Left ventricle myocardium inferior (tissue), 1 donor: ENCODE measurements at places on chromosomes 11 and 22. TPM values are rescaled to one million over a fixed set of nuclear protein-coding genes. Genes with fewer than 3 reads are reported as not detected.

DNA sequence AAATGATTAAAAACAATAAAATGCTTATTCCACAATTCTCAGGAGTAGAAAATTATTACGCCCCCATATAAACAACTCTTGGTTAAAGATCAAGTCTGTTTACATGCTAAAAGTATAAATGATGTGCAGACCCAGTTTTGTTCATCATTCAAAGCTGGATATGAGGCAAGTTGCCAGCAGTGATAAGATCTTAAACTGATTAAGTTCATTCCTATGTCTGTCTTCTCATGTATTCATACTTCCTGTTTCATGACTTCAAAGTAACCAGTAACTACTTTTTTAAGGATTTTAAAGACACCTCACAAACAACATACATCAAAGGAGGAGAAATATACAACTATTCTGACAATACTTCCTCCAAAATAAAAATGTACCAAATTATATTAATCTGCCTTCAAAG, 55.0 kb upstream of the ARHGAP32 start:
- DNase-seq: no peak

GRCh38 chr11:72377596-72377995, 56.7 kb downstream of the CLPB start:
- DNase-seq: no peak

The FGF4 gene
- total RNA-seq: not detected

DNA sequence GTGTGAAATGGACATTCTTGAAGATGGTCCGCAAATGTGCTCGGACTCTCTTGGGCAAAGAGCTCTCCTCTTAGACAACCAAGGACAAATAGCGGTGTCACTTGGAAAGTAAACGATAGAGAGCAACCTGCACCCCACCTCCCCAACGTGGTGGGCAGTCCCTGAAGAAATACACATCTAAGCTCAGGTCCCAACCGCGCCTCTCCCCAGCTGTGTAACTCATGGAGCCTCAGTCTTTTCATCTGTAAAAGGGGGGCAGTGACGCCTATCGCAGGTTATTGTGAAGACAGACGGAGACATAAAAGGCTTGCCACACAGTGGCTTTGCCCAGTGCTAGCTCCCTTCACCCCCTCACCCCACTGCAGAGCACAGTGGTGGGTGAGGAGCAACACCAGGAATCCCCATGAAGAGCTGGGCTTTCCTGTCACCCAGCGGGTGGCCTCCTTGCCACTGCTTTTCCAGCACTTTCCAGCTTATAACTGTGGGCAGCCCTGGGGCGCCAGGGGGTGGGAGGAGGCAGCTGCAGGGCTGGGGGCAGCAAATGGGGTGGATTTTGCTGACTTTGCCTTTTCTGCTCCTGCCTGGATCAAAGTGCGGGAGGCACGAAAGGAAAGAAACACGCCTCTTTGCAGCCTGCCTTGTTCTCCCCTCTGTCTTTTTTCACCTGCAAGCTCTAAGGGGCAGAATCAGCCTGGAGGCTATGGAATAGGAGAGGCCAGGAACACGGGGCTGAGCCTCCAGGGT, 73.7 kb upstream of the TSPAN18 start:
- no peak for DNase-seq

DNA sequence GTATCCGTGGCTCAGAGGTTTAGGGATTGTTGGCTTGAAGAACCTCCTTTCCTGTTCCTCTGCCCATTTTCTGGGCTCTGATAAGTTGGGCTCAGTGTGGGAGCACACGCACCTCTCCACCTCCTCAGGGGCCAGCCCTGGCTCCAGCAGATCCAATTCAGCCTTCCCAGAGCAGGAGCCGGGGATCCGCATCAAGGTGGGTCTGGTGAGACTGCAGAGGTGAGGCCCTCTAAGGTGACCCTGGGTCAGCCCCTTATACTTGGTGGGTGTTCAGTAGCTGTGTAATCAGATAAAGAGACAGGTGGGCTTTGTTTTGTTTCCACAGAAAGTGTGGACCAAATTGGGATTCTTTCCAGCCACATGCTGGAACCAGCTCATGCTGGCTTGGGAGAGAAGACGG, 1466.0 kb downstream of the TBC1D22A start:
- DNase-seq: no peak

DNA sequence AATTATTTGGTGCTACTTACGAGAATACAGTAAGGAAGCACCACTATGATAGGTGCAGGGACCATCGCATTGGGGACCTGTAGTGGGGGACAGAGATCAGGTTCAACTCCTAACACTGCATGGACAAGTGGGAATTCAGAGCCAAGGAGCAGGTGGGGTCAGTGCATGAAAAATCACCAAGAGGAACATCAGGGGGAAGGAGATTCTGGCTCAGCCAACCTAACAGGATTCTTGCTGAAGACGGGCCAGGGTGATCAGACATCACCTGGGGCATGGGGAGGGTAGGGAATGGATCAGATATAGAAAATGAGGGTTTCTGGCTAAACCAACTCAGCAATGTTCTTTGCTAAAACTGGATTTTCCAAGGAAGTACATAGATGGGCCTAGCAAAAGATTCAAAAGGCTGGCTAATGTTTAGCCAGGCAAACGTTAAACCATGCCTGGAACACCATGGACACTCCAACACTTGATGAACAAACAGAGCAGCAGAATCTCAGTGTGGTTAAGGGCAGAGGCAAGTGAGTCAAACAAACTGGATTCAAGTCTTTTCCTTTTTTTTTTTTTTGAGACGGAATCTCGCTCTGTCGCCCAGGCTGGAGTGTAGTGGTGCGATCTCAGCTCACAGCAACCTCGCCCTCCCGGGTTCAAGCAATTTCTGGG, 70.0 kb downstream of the MICAL3 start:
- no peak for DNase-seq

DNA sequence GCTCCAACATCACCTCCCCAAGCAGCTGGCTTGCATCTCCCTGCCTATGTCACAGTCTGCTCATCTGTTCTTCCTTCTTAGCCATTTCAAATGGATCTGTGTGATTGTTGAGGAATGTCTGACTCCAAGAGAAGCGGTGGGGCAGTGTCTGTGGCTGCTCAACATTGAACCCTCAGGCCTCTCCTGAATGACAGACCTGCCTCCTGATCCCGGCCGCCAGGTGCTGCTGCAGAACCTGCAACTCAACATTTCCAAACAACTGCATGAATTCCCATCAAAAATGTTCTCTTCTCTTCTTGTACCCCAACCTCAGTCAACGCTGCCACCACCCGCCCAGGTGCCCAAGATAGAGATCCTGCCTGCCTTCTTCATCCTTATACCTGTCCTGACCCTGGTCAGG, 132.5 kb downstream of the FBXO7 start:
- no peak for DNase-seq

The MEI1 gene
- total RNA-seq: 0.74 TPM

GRCh38 chr11:31443802-31444201, 65.6 kb downstream of the IMMP1L start:
- no peak for DNase-seq

GRCh38 chr11:117807482-117808327, 10.7 kb upstream of the DSCAML1 start:
- peak; percentile 82 for DNase-seq

- peak; percentile 37 for DNase-seq
Measured at GRCh38 chr22:39967996-39968972, 8.1 kb downstream of the TMA7B start.

GRCh38 chr11:68040957-68041591, 2.2 kb downstream of the TCIRG1 start:
- DNase-seq: no peak

The PES1 gene
- total RNA-seq: 23.1 TPM

The DDX6 gene
- 134 TPM for total RNA-seq

DNA sequence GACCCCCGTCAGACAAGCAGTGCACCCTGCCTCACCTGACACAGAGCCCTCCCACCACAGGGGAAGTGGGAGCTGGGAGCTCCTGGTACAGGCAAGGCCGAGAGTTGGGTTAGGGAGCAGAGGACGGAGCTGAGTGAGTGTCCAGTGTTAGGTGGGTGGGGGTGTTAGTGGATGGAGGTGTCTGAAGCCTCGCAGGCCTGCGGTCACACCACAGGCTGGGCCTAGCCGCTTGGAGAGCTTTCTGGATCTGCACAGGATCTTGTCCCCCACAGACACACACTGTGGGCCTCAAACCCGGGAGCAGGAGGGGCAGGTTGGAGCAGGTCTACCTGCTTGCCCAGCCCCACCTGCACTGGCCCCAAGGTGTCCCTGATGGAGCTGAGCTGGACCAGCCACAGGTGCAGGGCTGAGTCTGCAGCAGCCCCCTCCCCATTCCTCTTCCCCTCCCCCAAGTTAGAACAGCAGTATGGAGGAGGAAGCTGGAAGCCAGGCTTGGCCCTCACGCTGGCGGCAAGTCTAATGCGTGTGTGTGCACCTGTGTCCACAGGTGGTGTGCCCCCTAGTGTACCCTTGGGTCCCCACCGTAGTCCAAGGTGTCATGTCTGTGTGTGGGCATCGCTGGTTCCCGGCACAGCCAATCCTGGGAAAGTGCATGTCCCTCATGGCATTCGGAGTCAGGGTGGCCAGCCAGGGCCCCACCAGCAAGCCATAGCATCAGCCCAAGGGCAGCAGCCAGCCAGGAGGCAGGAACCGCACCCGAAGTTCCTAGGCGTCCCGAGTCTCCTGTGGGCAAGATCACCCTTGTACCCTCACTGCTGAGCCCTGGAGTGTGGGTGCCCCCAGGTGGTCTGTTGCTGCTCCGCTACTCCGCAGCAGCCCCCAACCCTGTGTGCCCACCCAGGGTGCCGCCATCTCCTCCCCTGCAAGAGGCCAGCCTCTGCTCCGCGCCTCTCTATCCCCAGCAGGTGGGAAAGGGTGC, 2.0 kb upstream of the GATD1 start:
- DNase-seq: no peak

GRCh38 chr22:17802411-17802810, 28.1 kb upstream of the BID start:
- no peak for DNase-seq

The OR11H1 gene
- not detected for total RNA-seq

DNA sequence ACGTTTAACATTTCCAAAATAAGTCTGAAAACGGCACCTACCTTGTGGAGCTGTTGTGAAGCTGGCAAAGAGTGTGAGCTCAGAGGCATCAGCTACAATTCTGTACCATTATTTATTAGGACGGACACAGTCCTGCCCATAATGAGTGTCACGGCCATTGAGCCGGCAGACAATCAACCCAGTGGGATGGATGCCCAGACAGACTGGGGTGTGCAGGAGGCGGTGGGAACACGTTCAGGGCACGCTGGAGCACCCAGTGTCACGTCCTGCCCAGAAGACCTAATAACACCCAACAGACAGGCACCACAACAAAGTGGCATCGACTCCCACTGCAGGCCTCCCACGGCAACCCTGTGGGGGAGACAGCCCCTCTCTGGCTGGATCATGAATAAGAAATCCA, 34.5 kb downstream of the TPST2 start:
- DNase-seq: peak; percentile 57
